NCI-H1417 treated with DMSO at 0.1 percent for 48 hours (cell line): ENCODE measurements at places on chromosomes 7 and 10.

GRCh38 chr10:30816159-30816819 is 186.7 kb upstream of the LYZL2 start:
- no peak for DNase-seq

DNA sequence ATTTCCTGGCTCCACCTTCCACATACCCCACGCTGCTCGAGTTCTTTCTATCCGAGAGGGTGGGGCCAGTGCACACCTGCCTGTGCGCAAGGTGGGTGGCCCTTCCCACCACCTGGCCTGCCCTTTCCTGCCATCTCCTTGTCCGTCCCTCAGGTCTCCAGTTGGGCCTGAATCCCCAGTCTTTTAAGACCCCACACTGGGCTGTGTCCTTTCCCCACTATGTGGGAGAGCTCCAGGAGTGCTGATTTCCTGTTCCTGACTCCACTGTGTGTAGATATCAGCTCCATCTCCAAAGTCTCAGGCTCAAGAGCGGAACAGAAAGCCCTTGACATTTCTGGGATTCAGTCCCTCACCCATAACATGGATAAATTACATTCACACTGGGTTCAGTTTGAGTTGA is 20.1 kb downstream of the LHPP start:
- DNase-seq: no peak

- DNase-seq: no peak
Measured at GRCh38 chr7:13327669-13328068, 640.2 kb downstream of the ARL4A start.

DNA sequence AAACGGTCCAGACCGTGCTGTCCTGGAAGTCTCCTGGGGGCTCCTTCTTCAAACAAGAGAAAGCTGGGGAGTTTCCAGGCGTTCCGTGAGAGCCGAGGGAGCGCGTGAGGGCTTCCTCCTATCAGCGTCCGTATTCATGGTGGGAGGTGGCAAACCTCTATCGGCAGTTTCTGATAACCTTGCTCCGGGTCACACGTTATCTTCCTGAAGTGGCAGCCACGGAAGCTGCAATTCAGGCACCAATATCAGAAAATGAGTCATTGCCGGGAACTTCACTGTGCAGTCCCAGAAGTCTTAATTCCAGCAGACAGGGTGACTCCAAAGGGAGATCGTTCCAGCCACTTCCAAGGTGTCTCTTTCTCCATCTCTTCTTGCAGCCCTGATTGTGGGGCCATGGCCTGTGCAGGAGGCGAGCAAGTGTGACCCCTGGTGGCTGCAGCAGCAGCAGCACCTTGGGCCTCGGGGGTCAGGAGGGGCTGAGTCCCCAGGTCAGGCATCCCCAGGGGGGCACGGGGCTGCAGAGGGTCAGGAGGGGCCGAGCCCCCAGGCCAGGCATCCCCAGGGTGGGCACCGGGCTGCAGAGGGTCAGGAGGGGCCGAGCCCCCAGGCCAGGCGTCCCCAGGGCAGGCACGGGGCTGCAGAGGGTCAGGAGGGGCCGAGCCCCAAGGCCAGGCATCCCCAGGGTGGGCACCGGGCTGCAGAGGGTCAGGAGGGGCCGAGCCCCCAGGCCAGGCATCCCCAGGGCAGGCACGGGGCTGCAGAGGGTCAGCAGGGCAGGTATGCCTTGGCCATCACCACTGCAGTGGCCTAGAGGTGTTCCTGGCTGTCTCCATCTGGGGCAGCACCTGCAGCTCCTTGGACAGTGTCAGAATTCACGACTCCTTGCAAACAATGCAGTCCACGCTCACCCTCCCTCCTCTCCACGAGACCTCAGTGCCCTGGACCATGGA is 538.7 kb downstream of the DNAJB6 start:
- no peak for DNase-seq

GRCh38 chr10:86366033-86366901 is at the start of gene GRID1:
GRID1 (minus strand) TSS chr10:86366795.
- no peak for DNase-seq

- no peak for DNase-seq
Measured at GRCh38 chr7:104968648-104969047, 45.4 kb upstream of the KMT2E start.

- DNase-seq: no peak
Measured at GRCh38 chr7:72540106-72540611, 128.0 kb upstream of the CALN1 start.

DNA sequence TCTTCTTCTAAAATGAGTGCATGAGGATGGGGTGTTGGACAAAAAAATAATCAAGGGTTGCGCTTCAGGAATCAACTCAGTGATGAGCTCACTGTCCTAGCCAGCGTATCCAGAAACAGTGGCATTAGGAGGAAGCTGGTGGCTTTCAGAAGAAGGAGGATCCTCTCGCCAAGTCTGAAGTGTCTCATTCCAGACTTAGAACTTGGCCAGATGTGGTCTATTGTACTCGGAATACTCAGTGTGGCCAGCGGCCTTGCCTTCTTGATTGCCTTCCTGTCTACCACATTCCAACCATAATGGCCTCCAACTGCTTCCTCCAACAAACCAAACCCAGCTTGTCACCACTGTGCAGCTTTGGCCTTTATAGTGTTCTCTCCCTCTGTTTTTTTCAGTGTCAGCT is 732.4 kb downstream of the KCNMA1 start:
- DNase-seq: no peak

DNA sequence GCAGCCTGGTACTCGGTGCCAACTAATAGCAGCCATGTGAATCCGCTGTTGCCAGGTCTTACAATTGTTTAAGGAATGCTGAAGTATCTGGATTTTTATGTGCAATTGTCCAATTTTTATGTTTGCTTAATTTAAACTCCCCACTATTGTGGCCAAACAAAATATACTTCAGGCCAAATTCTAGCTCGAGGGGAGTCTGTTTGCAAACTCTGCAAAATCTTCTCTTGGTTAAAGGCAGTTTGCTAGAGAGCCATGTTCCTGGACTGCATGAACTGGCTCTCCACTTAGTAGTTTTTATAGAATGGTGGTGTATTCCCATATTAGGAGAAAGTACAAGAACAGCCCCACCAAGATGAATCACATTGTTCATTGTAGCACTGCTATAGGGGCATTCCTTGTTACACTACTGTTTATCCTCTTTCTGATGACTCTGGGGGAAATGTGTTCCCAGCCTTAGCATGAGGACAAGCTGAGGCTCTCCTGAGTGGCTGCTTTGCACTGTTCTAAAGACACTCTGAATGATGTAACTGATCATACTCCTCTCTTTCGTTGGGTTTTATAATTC is 178.0 kb upstream of the GLI3 start:
- DNase-seq: no peak

DNA sequence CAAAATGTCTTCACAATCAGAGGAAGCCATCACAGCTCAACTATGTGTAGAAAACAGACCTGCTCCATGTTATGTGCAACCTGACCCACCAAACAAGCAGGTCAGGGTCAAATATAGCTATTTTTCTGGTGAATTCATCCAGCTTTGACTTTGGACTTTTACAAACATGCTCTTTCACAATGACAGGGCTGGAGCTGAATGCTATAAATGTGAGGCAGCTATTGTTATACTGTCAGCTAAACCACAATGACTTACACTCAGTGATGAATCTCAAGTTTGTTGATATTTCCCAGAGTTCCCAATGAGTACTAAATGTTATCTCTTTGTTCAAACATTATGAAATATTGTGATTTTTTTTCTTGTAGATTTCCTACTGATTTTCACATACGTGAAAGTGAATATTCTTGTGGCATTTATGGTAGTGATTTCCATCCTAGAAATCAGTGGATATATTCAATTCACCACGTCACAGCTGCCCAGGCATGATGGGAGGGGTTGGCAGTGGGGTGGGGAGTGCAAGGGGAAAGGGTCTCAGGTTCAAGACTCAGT is 2.5 kb upstream of the ITIH2 start:
- DNase-seq: no peak

DNA sequence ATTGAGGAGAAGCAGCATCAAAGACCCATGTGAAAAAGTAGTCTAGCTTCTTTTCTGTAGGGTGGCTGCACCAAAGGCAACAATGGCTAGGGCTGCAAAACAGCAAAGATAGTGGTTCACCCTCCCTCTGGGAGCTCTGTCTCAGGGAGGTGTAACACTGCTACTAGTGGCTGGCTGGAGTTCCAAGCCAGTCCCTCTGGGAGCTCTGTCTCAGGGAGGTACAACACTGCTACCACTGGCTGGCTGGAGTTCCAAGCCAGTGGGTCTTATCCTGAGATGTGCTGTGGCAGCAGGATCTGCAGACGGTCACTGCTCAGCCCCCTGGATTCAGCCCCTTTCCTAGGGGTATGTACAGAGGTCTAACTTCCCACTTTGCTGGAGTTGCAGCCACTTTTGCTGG is 37.9 kb upstream of the TMEM140 start:
- DNase-seq: no peak

DNA sequence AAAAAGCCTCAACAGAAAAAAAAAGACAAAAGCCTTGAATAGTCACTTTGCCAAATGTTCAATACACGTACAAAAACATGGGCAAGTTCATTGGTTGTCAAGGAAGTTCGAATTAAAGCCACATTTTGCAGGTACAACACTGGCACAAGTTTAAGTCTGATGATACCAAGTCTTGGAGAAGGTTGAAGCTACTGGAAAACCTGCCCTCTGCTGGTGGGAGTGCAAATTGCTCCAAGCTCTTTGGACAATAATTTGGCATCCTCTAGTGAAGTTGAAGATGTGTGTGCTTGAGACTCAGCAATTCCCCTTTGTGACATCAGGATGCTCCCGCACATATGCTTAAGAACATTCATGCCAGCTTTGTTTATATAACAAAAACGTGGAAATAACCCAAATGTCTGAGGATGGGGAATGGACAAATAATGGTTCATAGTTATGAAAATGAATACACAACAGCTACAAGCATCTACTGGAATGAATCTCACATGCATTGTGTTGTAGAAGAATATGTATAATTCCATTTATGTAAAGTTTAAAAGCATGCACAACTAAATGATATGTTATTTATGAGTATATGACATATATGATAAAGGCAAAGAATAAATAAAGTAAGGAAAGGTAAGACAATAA is 120.0 kb upstream of the PLPP4 start:
- no peak for DNase-seq

DNA sequence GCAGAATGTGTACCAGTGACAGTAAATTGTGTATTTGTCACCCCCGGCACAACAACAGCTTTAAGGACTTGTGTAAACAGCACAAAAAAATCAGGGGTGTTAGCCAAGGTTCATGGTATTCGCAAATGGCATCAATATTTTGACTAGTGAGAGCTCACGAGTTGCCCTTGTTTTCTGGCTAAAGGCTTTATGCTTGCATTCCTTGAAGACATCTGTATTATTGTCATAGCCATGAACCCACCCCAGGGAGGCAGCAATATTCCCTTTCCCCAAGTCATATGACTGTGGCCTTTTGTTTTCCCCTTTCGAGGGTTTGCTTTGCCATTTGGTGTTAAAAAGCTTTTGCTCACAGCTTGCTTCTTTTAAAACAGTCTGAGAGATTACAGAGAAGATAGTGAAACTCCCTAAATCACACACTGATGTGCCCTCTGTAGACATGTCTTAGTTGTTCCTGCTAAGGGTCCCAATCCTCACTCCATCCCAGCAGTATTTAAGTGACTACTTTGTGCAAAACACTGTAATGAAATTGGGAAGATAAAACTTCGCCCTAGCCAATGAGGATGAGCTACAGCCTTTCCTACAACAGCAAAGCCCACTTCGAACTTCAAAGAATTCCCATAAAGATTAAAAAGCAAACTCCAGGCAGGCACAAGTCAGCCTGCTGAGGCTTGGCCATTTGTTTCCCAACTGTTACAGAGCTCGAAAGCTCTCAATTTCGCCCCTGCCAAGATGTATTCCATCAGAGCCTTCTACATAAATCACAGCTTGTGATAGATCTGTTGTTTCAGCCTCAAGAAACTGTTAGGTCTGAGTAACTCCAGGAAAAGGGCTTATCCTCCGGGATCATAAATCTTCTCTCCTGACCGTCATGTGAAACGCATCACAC is 172.3 kb downstream of the ADAM12 start:
- no peak for DNase-seq

DNA sequence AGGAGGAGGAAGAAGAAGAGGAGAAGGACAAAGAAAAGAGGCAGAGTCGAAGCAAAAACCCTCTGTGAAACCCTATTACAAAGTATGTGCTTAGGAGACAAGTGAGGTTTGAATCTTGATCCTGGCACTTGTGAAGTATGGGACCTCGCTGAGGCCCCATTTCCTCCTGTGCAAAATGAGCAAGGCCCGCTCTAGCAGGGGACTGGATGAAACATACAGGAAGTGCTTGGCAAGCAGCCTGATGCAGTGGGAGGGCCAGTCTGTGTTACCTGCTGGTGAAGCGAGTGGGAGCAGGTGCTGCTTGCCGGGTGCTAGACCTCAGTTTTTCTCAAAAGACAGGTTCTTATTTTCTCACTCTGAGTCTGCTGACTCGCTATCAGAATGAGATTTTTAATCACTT is 150.4 kb downstream of the JCAD start:
- no peak for DNase-seq

DNA sequence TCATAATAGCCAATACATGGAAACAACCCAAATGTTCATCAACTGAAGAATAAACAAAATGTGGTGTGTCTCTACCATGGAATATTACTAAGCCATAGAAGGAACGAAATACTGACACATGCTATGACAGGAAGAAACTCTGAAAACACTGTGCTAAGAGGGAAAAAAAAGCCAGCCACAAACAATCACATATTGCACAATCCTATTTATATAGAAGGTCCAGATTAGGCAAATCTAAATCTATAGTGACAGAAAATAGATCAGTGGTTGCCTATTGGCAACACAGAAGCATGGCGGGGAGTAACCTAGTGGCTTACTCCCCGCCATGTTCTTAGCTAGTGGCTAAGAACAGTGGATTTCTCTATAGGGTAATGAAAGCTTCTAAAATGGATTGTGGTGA is 48.0 kb downstream of the MDH2 start:
- DNase-seq: no peak

GRCh38 chr10:92567952-92568600 is 5.8 kb downstream of the IDE start:
- DNase-seq: no peak

- DNase-seq: no peak
Measured at GRCh38 chr7:87317691-87318245, 27.7 kb upstream of the CROT start.

GRCh38 chr7:39414224-39415035 is 151.8 kb upstream of the YAE1 start:
- no peak for DNase-seq

- no peak for DNase-seq
Measured at GRCh38 chr7:80346704-80347103, 165.2 kb downstream of the GNAT3 start.

- no peak for DNase-seq
Measured at GRCh38 chr10:95431900-95432342, 129.2 kb downstream of the SORBS1 start.

DNA sequence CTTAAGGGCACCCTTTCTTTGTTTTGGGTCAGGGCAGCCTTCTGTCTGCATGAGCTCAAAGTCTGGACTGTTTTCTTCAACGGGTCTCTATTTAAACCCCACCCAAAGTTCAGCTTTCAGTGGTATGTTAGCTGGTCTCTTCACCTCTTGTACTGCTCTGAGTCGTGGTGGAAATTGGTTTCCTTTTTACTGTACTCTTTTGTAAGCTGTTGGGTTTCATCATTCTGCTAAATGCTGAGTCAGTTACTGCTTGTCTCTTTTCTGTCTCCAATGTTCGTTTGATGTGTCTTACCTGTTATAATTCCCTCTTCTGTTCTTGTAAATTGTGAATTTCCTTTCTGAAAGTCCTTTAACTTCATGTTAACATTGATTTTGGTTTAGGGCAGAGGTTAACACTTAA is 64.1 kb upstream of the MALRD1 start:
- no peak for DNase-seq
